Stimulated activated CD8-positive, alpha-beta memory T cell treated with anti-CD3 and anti-CD28 coated beads, Interleukin-15, amount 100 ng/mL, for 1 hour (primary cell): ENCODE measurements at places on chromosomes 1 and 21.
A peak's percentile ranks its signal among the peaks of the same experiment; 100 is the strongest.

DNA sequence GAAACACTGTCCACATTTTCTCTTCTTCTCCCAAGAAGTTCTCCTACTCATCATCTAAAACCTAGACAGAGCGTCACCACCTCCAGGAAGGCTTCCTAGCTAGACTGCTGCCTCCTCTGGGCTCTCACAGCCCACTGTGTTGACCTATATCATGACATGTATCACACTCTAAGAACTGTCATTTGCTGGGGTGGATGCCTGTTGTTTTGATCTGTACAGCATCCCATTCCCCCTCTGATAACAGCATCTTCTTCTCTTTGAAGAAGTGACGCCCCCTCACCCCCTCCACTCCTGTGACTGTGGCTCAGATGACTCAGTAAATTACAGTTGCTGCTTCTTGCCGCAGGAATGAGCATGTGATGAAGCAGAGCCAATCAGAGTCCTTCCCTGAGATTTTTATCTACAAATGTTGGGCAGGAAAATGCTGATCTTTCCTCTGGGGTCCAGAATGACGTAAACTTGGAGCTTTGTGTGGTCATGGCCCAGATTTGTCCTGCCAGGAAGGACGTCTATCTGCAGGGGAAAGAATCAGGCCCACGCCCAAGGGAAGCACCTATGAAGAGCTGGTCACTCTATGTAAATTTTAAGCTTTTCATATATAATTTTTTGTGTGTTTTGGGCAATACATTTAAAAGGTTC lies 28.0 kb upstream of the FOXO6 start:
- no peak for DNase-seq

DNA sequence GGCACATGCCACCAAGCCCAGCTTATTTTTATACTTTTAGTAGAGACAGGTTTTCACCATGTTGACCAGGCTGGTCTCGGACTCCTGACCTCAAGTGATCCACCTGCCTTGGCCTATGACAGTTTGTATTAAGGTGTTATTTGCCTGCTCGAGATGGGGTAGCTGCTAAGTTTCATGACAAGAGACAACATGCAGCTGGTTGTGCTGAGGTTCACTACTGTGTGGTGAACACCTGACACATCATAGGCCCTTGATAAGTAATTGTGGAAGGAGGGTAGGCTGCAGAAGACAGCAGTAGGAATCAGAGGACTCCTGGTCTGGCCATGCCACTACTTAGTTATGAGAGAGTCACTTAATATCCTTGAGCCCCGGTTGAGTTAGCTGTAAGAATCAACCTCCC lies 46.2 kb downstream of the PLPP3 start:
- no peak for DNase-seq

DNA sequence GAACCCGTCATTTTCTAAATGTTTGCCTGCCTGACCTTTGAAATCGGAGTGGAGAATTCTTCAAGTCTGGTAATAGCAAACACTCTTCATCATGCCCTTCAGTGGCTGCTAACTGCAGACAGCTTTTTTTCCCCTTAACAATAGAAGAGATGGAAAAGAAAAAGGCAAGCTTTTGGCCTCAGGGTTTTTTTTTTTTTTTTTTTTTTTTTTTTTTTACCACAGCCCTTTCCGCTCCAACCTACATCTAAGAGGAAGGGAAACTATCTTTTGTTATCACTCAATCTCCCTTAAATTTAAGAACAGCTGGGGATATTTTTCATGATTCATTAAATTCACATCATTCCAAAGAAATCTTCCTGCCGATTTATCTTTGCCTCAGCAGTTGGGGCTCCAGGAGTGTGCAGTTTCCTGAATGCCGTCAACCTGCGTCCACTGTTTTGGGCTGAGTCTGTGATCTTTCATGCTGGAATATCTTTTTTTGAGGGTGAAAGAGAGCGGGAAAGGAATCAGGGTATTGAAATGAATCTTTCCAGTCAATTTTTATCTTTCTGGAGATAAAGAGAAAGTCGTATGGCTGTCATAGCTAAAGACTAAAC lies 144.5 kb upstream of the SMYD2 start:
- DNase-seq = no peak

- DNase-seq = no peak
Measured at GRCh38 chr21:42731264-42732032, 78.0 kb downstream of the PDE9A start.

DNA sequence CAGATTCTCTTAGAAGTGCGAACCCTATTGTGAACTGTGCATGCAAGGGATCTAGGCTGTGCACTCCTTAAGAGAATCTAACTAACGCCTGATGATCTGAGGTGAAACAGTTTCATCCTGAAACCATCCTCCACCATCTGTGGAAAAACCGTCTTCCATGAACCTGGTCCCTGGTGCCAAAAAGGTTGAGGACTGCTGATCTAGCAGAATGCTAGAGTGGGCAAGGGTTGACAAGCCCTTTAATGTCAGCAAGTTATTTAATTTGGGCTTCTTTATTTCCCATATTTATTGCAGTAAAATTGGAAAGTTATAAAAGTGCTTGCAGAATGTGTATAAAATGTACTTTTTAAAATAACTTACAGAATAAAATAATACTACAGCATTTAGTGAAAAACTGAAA lies 26.4 kb downstream of the ALG14 start:
- DNase-seq = no peak

DNA sequence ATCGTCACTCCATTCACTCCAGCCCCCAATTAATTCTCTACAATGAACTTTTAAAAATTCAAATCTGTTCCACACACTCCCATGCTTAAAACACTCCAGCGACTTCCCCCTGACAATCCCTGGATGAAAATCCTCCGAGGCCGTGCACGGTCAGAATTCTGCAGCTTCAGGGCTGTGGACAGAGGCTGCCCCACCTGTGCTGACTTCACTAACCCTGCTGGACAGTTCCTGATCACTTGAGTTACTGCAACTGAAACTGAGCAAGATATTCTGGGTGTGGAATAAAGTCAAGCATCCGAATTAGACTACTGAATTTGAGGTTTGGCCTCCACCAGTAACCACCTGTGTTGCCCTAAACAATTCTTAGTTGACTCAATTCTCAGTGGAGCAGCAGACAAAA lies 1.0 kb upstream of the JAK1 start:
- no peak for DNase-seq

DNA sequence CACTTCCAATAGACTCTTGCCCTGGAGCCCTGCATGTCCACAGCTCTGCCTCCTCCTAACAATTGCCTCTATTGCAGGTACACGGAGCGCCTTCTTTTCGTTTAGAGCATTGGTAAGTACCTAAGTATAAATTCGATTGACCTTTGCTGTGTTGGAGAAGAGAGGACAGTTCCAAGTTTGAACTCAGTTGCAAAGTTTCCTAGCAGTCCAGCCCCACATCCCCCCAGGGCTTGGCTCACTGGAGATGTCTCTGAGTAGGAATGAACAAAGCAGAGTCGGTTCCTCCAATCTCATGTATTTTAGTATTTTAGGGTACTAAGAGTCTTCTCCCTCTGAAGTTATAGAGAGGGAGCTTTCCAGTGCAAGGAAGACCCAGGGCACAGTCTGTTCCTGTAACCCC lies 238.9 kb upstream of the AJAP1 start:
- no peak for DNase-seq

GRCh38 chr1:202192770-202193613 lies 607 bp upstream of the LGR6 start:
- DNase-seq = peak; percentile 33

DNA sequence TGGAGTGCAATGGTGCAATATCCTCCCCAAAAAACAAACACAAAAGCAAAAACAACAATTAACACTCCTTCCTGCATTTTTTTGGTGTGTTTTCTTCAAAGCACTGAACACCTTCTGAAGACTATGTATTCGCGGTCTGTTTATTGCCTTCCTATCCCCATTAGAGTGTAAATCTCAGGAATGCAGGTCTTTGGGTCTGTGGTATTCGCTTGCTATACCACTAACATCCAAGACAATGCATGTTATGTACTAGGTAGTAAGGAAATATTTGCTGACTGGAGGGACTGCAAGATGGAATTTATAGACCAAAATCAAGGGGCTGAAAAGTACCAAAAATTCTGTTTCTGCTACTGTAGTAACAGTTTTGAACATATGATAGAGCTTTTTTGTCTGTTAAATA lies 299.4 kb downstream of the RYR2 start:
- DNase-seq = no peak

DNA sequence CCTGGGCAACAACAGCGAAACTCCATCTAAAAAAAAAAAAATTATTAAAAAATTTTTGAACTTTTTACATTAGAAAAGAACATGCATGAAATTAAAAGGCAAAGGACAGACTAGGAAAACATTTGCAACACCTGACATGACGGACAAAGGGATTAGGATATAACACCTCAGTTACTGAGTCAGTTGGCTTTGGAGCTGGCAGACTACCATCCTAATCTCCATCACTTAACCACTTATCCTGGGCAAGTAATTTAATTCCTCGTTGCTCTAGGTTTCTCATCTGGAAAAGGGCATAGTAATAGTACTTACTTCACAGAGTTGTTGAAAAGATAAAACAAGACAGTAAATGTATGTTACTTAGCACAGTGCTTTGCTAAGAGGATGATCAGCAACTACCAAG lies 11.9 kb downstream of the HECTD3 start:
- DNase-seq = no peak

GRCh38 chr1:192159014-192159413 lies 752 bp downstream of the RGS18 start:
- DNase-seq = no peak

GRCh38 chr1:86296305-86297205 lies 99.6 kb downstream of the ODF2L start:
- DNase-seq = no peak

GRCh38 chr1:176843352-176844297 lies 320.9 kb downstream of the ASTN1 start:
- DNase-seq = no peak

GRCh38 chr1:212212906-212213305 lies 72.3 kb upstream of the PPP2R5A start:
- no peak for DNase-seq

DNA sequence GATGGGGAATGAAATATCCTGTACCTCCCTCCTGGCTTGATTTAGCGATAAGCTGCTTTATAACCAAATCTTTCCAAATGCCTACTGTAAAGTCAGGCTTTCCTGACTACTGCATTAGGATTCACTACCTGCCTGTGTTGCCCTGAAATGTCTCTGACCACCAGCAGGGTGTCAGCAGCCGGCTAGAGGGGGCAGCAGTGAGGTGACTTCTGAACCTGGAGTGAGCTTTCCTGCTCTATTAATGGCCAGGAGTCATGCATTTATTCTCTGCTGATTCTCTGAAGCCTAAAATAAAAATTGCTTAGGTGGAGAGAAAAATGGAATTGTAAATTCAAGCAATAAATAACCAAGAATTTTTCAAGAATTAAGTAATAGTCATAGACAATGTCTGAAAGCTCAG lies 2.5 kb downstream of the BACE2 start:
- DNase-seq = no peak

DNA sequence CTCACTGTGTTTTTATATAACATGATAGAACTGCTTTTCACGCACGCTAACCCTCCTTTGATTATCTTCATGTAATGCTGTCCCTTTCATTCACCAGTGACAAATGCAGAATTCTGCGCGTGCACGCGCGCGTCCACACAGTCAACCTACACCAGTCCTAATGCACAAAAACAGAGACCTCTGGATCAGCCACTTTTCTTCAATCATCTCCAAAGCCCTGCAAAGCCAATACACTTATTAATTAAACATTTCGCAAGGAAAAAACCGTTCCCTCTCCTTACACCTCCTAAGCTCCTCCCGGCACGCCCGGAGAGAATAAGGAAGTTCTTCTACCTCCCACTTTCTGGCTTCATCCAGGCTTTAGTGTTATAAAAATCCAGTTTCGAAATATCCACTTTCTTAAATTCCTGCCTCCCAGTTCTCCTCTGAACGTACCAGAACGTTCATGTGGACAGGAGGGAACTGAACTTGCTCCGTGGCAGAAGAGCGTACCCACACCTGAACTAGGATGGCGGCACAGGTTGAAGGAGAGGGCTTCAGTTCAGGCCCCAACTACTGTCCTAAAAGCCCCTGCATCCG lies 4.6 kb downstream of the LMX1A start:
- no peak for DNase-seq

DNA sequence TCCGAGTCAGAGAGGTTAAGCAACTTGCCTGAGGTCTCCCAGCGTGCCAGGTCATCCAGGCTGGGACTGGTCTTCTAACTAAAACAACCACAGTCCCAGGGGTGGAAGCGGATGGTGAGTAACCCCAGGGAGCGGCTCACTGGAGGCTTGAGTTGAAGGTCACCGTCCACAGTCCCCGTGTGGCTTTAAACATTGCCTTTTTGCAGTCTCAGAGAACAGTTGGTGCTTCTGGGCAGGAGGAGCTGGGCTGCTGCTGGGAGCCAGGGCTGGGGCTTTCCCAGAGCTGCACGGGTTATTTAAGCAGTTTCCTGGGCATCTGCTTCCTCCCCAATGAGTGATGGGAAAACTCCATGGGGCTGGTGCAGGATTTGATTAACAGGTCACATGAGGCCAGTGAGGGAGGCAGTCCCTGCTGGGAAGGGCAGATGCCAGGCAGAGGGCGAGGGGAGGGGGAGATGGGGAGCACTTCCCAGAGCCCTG lies 12.3 kb downstream of the ARHGEF10L start:
- no peak for DNase-seq

DNA sequence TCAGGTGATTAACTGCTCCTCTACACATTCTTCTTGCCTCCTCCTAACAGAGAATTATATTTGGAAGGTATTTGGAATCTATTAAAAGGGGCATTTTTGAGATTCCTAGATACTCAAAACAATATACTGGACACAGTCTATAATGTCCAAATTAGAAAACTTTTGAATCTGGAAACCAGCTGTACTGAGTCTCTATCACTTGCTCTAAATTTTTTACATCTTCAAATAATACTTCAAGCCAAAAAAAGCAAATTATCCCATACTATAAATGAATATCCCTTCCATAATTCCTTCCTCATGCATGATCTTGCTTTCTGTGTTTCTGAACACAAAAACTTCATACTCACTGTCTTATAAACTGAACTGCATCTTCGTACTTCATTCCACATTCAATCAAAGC lies 28.5 kb downstream of the PTP4A2 start:
- DNase-seq = no peak

GRCh38 chr1:201295861-201296260 lies 12.6 kb downstream of the PKP1 start:
- no peak for DNase-seq

- DNase-seq = no peak
Measured at GRCh38 chr1:31708324-31708723, 4.5 kb upstream of the COL16A1 start.

DNA sequence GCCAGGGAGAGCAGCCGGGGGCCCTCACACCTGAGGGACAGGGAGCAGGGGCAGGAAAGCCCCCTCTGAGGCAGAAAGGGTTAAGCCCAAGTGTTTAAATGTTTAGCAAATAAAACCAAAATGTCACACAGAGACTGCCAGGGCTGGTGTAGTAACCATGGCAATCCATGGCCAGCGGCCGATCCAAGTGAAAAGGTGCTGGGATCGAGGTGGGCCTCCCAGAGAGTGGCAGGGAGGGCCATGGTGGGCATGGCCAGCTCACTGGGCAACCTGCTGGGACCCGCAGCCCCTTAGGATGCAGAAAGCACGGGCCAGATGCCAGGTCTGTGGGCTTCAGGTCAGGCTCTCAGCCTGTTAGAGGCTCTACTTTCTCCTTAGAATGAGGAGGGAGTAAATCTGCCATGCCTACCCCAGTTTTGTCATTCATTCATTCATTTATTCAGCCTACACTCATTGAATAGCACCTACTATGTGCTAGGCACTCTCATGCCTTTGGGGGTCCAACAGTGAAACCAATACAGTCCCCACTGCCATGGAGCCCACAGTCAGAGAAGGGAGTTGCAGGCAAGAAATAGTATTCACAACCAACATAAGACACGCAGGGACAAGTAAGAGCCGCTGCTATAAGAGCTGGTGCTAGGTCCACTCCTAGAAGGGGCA lies 56.1 kb downstream of the KCNN3 start:
- DNase-seq = no peak
